Hypothalamus (tissue), 51 donors: ENCODE measurements at places on chromosomes 1 and 21.

GRCh38 chr1:246609632-246610031 is 43.4 kb downstream of the CNST start:
- no peak for DNase-seq

GRCh38 chr1:205630651-205631009 is 1.2 kb downstream of the ELK4 start:
- DNase-seq: no peak

- no peak for DNase-seq
Measured at GRCh38 chr1:29708796-29709703, 472.7 kb downstream of the PTPRU start.

DNA sequence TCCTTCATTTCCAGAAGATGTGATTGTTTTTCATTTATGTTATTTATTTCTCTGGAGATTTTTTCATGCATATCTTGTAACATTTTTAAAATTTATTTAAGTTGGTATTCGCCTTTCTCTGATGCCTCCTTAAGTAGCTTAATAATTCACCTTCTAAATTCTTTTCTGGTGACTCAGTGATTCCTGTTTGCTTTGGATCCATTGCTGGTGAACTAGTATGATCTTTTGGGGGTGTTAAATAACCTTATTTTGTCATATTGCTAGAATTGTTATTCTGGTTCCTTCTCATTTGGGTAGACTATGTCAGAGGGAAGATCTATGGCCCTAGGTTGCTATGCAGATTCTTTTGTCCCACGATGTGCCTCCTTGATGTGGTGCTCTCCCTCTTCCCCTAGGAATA is 1347.2 kb upstream of the B3GALT2 start:
- DNase-seq: no peak

GRCh38 chr1:98733782-98734112 is 72.2 kb downstream of the SNX7 start:
- no peak for DNase-seq

DNA sequence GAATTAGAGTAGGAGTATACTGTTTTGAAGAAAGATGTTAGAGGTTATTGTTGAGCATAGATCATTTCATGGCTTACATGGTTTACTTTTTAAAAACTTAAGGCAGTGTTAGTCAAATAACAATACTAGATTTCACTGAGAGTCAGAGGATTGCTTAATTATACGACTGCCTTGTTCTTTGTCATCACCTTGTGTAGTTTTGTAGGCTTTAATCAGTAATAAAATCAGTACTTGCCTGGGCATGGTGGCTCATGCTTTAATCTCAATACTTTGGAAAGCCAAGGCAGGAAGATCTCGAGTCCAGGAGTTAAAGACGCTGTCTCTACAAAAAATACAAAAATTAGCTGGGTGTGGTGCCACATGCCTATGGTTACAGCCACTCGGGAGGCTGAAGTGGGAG is 41.3 kb upstream of the GPR52 start:
- DNase-seq: no peak

DNA sequence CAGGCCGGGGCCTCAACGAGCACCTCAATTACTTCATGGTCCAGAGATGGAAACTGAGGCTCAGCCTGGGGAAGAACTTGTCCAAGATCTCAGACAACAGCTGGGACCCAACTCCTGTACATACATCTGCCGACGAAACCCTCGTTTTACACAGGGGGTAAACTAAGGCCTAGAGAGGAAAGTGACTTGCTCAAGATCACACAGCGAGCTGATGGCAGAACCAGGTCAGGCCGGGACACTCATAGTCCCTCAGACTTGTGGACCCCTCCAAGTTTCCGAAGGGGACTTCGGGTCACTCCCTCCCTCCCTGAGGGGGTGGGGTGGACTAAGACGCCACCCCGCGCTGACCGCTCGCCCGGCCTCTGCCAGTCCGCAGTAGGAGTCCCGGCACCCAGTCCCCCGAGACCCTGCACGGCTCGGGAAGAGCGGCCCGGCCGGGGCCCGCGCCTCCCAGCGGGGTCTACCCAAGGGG is 430 bp downstream of the WASF2 start:
- no peak for DNase-seq

- no peak for DNase-seq
Measured at GRCh38 chr1:93811326-93812065, 67.5 kb downstream of the DNTTIP2 start.

GRCh38 chr21:38077569-38077968 is 161.3 kb upstream of the KCNJ6 start:
- DNase-seq: no peak

- DNase-seq: no peak
Measured at GRCh38 chr1:19605967-19606366, 38.1 kb upstream of the NBL1 start.

DNA sequence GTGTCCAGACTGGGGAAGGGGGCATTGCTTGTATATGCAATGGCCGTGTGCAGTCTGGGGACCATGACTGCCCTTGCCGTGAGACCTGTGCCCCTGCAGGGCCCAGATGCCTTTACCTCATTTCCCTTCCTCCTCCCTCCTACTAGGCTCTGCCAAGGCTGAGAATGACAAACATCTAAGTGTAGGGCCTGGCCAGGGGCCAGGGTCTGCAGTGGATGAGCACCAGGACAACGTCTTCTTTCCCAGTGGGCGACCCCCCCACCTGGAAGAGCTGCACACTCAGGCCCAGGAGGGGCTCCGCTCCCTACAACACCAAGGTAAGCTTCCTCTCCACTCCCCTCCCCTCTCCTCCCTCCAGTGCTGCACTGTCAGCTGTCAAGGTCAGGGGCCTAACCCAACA is 49.5 kb downstream of the YARS1 start:
- no peak for DNase-seq

GRCh38 chr1:59755069-59755685 is 59.6 kb upstream of the HOOK1 start:
- DNase-seq: no peak

DNA sequence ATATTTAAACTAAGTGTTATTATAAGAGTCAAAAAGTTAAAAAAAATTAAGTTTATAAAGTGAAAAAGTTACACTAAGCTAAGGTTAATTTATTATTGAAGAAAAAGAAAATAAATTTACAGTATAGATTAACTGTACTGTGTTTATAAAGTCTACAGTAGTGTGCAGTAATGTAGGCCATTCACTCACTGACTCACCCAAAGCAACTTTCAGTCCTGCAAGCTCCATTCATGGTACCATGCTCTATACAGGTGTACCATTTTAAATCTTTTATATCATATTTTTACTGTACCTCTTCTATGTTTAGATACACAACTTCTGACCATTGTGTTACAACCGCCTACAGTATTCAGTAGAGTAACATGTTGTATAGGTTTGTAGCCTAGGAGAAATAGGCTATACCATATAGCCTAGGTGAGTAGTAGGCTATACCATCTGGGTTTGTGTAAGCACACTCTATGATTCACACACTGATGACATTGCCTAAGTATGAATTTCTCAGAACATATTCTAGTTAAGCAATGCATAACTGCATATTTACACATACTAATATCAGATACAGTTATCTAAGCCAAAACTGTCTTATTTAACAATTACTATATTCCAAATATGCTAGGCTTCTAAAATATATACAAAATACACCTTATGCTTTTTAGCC is 80.6 kb upstream of the GFI1 start:
- no peak for DNase-seq

DNA sequence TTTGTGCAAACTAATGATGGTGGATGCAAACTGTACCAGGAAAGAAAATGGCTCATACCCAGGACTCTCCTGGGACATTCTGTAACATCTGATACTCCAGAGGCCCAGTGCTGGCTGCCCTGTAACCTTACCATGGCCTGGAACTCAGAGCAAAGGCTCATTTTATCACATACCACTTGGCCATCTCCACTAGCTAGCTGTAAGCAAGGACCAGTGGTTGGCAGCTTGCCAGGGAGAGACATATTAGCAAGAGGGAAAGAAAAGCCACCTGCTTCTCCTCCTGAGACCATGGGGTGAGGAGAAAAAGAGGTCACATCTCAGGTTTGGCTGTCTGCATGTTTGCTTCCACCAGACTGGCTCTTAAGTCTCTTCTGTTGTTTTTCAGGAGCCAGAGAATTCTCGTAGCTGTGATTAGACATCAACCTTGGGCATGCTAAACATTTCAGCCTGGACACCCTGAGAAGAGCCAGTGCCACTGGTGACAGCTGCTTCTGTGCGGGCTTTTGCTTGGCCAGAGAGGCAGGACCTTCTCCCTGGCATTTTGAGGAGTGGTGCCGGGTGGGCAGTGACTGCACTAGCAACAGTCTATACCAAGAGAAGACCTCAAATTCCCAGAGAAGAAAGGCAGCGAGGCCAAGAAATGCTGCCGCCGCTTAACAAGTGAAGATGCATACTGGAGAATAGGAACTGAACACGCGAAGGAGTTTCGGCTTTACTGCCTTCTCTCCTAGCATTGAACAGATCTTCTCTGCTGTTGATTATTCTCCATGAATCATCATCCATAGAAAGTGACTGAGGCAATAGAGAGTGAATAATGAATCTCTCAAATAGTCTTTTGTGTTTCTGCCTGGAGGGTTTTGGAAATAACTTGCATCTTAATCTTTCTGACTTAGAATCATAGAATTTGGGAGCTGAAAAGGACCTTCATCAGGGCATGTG is 6.7 kb upstream of the INKA2 start:
- DNase-seq: no peak

DNA sequence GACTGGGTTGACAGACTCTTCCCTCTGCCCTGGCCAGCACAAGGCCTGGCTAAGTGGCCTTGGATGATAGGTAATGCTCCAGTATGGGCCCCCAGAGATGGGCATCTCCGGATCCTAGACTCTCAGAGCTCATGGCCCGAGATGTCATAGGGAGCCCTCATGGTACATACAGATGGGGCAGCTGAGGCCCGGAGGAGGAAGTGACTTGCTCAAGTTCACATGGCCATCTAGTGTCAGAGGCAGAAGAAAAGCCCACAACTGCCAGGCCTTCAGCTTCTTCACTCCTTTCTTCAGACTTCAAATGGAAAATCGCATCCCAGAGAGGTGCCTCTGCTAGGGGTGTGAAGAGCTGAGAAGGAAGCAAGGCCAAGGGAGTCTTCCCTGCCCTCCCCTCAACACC is 46.8 kb upstream of the SYNC start:
- DNase-seq: no peak

- DNase-seq: no peak
Measured at GRCh38 chr1:234589064-234589800, 20.7 kb downstream of the IRF2BP2 start.

GRCh38 chr1:4004635-4005430 is 104.8 kb upstream of the C1orf174 start:
- DNase-seq: no peak

DNA sequence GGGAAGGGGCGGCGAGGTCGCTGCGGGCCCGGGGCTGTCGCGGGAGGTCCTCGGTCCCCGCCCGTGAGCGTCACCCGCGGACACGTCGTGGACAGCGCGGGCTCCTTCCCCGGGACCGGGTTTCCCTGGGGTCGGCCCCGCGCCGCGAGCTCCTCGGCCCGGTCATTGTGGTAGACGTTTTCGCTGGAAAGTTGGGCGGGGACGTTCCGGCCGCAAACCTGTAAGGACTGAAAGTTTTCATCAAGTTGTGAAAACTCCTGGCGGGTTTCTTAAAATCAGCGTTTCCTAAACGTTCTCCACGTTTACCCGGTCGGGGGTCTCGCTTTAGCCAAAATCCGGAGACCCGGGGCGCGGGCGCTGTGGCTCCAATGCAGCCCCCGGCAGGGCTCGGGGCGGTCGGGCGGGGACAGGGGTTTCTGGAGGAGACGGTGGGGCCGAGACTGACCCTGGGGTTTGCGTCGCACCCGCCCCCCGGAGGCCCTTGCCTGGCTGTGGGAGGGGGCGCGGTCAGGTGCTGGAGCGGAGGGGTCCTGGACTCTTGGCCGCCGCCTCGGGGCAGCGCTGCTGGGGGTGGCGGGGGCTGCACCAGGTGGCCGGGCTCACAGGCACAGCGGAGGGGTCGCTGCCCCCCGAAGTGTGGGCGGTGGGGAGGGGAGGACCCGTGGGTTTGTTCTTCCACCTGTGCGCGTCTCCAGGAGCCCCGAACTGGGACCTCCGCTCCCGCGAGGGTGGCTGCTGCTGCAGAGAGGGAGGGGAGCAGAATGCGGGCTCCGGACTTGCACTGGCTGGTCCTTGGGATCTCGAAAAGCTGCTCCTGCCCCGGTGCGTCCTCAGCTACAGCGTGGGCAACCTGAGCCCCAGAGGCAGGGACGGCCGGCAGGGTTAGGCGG is 827 bp downstream of the PRKCZ start:
- no peak for DNase-seq

- DNase-seq: no peak
Measured at GRCh38 chr1:175073061-175073460, 5.4 kb downstream of the TNN start.

GRCh38 chr1:37177230-37177864 is 143.0 kb upstream of the GRIK3 start:
- no peak for DNase-seq

DNA sequence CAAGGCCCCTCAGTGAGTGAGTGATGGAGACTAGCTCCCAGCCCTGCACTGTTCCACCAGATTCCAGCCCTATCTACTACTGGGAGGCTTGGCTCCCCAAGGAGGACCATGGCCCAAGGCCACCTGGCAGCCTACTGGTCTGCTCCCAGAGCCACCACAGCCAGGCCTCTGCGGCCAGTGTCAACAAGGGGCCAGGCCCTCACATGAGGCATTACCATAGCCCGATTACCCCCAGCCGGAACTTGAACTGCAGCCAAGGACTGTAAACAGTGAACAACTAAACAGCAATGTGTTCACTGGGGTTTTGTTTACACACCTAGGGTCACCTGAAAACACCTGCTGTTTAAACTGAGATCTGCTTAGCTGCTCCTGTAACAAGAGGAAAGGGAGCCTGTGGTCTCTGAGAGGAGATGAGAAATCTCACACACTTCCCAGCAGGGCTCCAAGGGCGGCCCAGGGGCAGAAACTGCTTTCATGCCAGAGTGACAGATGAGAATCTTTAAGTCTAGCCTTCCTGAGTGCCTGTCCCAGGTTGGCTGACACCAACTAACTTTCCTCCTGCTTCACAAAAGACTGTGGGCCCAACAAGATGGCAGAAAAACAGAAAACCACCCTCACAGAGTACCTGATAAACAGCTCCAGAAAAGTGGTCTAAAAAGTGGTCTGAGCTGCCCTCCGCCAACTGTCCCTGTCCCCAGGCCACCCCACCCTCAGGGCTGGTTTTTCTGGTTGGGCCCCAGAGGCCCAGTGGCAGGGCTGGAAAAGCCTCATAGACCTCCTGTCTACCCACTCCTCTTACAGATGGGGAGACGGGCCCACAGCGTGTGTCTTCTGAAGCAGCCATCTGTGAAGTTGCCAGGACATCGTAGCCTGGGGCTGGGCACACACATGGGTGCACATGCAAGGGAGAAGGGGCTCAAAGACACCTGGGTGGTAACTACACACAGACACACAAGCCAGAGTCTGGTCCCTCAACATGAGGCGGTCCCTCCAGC is 28.8 kb downstream of the MEF2D start:
- no peak for DNase-seq

GRCh38 chr1:87968197-87968955 is 639.7 kb downstream of the LMO4 start:
- no peak for DNase-seq

DNA sequence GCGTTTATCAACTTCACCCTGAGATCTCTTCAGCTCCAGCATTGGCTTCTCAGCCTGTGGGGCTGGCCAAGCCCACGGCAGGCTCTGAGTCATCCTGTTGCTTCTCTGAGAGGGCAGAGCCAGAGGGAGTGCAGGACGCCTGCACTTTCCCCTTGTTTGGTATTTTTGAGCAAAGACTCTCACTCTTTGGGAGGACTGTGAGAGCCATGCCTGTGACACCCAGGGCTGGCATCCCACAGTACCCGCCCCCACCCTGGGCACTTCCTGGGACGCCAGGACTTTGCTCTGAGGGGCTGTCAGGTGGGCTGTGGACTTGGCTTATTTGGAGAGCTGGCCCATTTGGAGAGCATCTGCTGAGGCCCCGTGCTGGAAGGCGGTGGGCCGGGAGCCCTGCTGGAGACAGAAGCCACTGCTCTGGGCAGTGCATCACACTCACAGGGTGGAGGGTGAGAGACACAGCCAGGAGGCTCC is 37.4 kb downstream of the VANGL1 start:
- no peak for DNase-seq
